ENCODE measurements at places on chromosomes 13 and 19.
A peak's percentile ranks its signal among the peaks of the same experiment; 100 is the strongest.

DNA sequence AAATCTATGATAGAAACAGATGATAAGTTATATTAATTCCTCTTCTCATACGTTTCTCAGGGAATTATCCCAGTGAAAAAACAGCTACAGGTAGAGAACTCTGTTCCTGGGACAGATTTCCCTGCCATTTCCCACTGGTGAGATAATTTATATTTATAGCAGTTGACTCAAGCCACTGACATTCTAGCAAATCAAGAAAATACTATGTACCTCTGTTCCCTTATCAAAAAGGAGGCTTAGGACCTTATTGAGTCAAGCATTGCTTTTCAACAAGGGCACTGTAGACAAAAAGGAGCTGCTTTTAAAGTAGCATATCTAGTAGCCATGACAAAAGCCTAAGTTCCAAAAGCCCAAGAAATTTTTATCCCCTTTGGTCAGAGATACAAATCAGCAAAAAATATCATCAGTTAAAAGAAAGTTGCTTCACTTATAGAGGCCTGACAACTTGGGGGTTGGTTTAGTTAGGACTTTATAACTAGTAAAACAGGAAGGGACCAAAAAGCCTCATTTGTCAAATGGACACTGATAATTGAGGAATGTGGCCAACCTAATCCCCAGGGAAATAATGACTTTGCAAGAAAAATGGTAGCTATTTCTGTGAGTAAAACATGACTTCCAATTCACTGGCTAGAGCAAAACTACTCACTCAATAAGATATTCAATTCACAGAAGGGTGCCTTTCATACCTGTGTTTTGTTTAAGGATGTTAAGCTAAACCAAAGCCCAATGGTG, 652.5 kb downstream of the SLITRK1 start:
- DNase-seq, result no peak

DNA sequence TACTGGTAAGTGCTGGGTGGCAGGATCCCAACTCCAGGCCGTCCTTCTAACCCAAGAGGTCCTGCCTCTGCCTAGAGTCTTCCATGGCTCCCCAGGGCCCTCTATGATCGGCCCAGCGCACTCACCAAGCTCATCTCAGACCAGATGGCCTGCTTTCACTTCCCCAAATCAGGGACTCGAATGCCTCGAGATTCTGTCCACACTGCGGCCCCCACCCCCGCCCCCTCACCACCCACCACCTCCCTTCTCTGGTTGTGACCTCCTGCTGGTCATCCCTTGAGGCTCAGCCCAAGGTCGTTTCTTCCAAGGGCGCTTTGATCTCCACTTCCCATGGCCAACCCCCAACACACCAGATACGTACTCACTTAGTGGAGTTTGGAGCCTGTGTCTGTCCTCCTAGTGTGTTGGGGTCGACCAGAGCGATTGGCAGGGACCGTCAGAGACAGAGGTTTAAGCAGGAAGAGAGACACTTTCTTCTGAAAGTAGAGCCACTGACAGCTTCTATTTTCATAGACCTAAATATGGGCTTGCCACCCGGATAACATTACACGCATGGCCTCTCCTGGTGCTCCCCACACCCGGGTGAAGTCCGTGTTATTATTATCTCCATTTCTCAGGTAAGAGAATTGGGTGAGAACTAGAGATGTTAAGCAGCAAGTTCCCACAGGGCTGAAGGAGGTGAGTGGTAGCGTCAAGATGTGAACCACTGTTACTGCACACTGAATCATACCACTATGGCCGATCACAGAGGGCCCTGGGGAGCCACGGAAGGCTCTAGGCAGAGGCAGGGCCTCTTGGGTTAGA, at the start of gene FCER2:
FCER2 (minus strand) TSS at position 478 of the 804 bp plus-strand sequence. CDS start 2,371 bp downstream, outside the sequence.
- no peak for DNase-seq

DNA sequence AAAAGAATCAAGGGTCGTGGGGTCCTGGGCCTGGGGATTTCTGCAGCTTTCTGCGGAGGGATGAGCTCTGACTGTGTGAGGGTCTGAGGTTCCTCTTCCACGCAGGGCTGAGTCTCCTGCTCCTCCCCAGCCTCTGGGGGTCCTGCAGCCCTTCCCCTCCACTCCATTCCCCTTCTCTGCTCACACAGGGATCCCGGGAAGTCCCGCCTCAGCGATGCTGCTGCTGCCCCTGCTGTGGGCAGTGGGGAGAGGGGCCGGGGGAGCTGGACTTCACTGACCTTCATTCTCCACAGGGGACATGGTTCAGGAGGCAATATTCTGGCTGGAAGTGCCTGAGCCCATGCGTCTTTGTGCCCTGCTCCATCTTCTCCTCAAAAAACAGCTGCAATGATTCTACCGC, 26.2 kb upstream of the CD33 start:
- no peak for DNase-seq

GRCh38 chr19:45076029-45076850, at the start of gene ZNF296:
Gene ZNF296 (minus strand): TSS chr19:45076478. CDS start chr19:45076373, 105 bp downstream.
- DNase-seq, result peak; percentile 4

Data from NCI-H524 treated with DMSO at 0.1 percent for 48 hours (cell line).